Karpas-422 (cell line): ENCODE measurements at places on chromosomes 5 and 9. TPM values are rescaled to one million over a fixed set of nuclear protein-coding genes. Genes with fewer than 3 reads are reported as not detected.

DNA sequence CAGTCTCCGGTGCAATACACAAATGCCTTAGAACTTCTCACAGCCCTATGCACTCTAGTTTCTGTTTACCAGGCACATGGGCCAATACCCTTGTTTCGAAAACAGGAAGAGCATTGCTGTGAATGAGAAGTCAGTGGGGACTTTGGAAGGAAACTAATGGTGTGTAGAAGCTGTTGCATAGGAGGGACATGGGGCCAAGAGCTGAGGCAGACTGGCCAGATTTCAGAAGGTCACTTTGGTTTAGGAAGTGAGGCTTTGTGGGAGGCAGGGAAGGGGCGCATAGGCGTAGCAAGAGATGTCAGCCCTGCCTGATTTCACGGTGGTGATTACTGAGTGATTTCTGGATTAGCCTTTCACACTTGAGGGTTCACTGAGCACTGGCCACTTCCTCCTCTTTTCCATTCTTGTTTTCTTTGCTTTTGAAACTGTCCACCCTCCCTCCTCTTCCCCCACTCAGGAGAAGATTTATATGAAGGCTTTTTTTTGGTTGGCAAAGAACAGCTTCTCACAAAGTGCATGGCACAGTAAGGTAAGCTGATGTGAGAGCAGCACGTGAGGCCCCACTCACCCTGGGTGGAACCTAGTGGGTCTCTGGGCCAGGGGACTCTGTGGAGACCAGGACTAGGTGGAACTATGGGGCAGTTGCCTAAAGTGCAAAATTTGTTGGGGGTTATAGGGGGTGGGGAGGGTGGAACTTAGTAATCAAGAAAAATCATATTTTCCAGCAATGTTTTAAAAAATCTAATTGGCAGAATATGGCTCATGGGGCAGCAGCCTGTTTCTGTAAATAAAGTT, 6.1 kb upstream of the TMEM252 start:
- DNase-seq, result no peak

DNA sequence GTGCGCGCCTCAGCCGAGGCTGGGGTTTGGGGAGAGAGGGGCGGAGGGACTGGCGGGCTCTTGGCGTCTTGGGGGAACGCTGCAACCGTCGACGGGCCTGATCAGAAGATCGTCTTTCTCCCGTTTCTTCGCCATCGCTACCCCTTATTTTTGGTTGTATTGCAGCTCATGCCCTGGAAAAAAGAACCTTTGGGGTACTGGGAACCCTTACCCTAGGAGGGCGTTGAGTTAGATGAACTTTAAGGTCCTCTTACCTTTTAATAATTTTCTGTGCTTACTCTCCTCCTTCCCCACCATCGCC, 719 bp downstream of the PAIP2 start:
- no peak for DNase-seq

- DNase-seq, result no peak
Measured at GRCh38 chr9:71072587-71072986, 48.8 kb downstream of the TRPM3 start.

Gene MARCHF11
- total RNA-seq, result not detected in 2 replicates

Gene CDKN2B
- total RNA-seq, result 2.0 and 4.3 TPM in 2 replicates

Gene ELAVL2
- total RNA-seq, result not detected in 2 replicates
